Endothelial cell of umbilical vein (primary cell): ENCODE measurements at places on chromosomes 13 and 19. TPM values are rescaled to one million over a fixed set of nuclear protein-coding genes. Genes with fewer than 3 reads are reported as not detected.

Gene DHRS12
- 9.1 and 9.4 TPM in 2 replicates for polyA plus RNA-seq

GRCh38 chr13:43883631-43884030, 3.9 kb downstream of the LACC1 start:
- DNase-seq = no peak

Gene WDR88
- polyA plus RNA-seq = not detected in 2 replicates

Gene NUMBL
- 21.5 and 31.5 TPM in 2 replicates for polyA plus RNA-seq

DNA sequence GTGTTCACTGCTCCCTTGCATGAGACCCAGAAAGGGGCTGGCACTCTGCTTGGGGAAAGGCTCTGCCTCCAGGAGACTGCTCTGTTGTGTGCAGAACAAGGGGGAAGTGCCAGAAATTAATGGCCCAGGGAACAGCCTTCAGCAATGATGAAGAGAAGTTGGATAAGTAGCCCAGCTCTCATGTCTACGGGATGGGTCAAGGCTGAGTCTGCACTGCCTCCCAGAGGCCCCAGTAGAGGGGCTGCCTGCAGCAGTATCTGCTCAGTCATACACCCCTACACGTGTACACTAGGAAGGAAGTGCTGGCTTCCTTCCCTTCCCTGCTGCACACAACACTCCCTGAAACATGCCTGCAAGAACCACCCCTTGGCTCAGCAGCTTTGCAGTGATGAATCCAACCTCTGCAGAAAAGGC, 54.6 kb upstream of the URI1 start:
- peak; percentile 33 for DNase-seq

DNA sequence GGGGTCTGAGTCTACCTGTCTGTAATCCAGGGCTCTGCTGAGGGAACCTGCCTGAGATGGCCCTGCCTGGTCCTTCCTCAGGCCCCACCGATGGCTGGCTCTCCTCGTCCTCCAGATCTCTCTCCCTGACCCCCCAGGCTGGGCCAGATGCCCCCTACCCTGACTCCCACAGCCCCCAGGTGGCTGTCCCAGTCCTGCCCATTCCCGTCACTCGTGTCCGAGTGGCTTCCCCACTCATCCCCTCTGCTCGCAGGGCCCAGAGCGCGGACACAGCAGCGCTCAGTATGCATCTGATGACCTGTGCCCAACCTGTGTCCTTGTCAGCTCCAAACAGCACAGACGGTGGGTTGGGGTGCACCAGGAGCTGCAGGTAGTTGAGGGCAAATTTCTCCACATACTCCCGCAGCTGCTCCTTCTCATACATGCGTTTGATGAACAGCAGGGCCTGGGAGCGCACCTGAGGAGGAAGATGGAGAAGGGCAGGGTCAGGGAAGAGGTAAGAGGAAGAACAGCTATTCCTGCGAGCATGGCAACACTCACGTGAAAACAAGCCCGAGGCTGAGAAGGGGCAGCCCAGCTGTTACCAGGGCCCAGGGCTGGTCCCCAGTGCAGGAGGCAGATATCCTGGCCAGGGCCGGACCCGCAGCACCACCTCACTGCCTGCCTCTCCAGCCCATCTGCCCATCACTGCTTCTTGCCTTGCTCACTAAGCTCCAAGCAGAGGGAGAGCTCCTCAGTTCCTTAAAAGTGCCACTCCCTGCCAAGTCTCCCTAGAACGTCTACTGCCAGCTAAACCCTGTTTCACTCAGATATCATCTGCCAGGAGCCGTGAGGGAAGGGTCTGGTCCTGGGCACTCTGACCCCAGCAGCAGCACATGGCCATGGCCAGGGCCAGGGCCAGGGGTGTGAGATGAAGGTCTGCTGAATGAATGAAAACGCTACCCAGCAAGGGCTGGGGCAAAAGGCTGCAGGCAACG, 11.1 kb upstream of the RSPH6A start:
- no peak for DNase-seq

DNA sequence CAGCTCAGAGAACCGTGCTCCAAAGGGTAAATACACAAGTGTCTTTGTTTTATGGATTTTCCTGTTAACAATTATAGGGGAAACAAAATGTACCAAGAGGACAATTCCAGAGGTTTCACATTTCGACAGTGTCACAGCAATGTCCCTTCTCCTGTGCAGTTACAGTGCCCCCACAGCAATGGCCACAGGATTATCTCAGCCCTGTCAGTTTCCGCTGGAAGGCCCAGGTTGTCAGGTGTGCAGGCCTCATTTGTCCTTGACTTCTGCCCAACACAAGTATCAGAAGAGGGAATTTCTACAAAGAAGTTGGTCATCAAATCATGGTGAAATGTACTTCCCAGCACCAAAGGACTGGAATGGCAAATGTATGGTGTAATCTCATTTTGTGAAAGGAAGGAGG, 11.2 kb upstream of the N4BP2L2 start:
- DNase-seq = no peak

DNA sequence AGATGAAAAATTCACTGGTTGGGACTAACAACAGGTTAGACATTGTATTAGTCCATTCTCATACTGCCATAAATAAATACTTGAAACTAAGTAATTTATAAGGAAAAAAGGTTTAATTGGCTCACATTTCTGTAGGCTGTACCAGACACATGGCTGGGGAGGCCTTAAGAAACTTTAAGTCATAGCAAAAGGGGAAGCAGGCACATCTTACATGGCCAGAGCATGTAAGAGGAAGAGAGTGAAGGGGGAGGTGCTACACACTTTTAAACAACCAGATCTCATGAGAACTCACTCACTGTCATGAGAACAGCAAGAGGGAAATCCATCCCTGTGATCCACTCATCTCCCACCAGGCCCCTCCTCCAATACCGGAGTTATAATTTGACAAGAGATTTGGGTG, 125.9 kb downstream of the SUCLA2 start:
- no peak for DNase-seq

GRCh38 chr13:46839399-46839798, 42.4 kb upstream of the ESD start:
- no peak for DNase-seq

DNA sequence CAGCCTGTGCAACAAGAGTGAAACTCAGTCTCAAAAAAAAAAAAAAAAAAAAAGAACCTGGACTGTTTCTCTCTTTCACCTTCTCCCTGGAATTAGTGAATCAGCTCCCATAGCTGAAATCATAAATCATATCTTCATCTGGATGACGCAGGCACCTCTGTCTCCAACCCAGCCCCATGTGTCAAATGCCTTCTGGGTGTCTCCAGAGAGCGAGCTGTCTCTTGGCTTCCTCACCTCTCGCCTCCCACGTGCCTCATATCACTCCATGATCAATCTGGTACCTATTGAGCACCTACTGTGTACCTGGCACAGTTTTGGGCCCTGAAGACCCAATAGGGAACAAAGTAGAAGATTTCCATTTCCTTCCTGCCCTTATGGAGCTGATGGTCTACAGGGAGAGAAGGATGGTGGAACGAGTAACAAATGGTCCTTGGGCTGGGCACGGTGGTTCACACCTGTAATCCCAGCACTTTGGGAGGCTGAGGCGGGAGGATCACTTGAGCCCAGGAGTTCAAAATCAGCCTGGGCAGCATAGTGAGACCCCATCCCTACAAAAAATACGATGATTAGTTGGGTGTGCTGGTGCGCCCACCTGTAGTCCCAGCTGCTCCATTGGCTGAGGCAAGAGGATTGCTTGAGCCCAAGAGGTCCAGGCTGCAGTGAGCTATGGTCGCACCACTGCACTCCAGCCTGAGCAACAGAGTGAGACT, 2.5 kb downstream of the HSD11B1L start:
- no peak for DNase-seq

Gene RUBCNL
- not detected in 2 replicates for polyA plus RNA-seq

Gene INSR
- 4.9 and 5.2 TPM in 2 replicates for polyA plus RNA-seq

- no peak for DNase-seq
These were observed 37.7 kb upstream of the DCUN1D2 start for GRCh38 chr13:113528101-113528812.

- DNase-seq = peak; percentile 64
These were observed 5.5 kb downstream of the CCDC124 start for GRCh38 chr19:17938092-17938845.
